ENCODE measurements at places on chromosomes 1 and 21.

- DNase-seq = no peak
- H3K27ac ChIP-seq = no peak overlapping the region
- no peaks in the 10 kb centered on the region for H3K27me3 ChIP-seq
- H3K36me3 ChIP-seq = no peaks in the 10 kb centered on the region
Observed at GRCh38 chr1:57474137-57474750, 50.4 kb upstream of the DAB1 start.

DNA sequence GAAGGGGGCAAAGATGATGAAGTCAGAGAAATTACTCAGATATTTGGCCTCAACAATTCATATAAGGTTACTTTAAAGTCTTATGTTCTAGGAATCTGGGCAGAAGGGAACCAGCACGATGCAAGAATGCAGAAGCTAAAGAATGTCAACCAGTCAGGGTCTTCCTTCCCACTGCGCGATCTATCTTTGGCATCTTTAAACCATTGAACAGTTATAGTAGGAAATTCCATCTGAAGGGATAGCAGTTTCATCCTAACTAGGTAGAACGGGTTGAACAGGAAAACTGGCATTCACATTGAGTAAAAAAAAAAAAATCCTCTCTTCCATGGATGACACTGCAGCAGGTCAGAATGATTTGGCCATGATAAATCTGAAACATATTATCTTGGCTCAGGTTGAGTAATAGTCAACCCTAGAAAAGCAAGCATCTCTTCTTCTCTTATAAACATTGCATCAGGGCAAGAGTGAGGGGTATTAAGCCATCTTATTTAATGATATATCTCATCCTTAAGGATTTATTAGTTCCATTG lies 6.3 kb downstream of the CRCT1 start:
- no peak for DNase-seq
- H3K4me3 ChIP-seq = no peak overlapping the region
- H3K27ac ChIP-seq = no peak overlapping the region
- no peaks in the 10 kb centered on the region for H3K4me1 ChIP-seq
- H3K36me3 ChIP-seq = no peaks in the 10 kb centered on the region

GRCh38 chr1:58971629-58972140 lies 187.8 kb upstream of the JUN start:
- no peak for DNase-seq
- H3K4me1 ChIP-seq = peaks cover 8% of the 10 kb centered on the region
- H3K36me3 ChIP-seq = no peaks in the 10 kb centered on the region
- no peak overlapping the region for H3K27ac ChIP-seq
- no peaks in the 10 kb centered on the region for H3K27me3 ChIP-seq

GRCh38 chr1:208841436-208841835 lies 597.3 kb upstream of the PLXNA2 start:
- no peak overlapping the region for H3K27ac ChIP-seq
- no peak overlapping the region for H3K4me3 ChIP-seq
- no peaks in the 10 kb centered on the region for H3K36me3 ChIP-seq
- DNase-seq = no peak
- H3K27me3 ChIP-seq = no peaks in the 10 kb centered on the region
- no peaks in the 10 kb centered on the region for H3K4me1 ChIP-seq

- H3K4me3 ChIP-seq = no peak overlapping the region
- peaks cover 15% of the 10 kb centered on the region for H3K4me1 ChIP-seq
- H3K27ac ChIP-seq = no peak overlapping the region
- H3K36me3 ChIP-seq = no peaks in the 10 kb centered on the region
- H3K27me3 ChIP-seq = no peaks in the 10 kb centered on the region
- no peak for DNase-seq
Observed at GRCh38 chr1:181097242-181097641, 8.7 kb downstream of the IER5 start.

DNA sequence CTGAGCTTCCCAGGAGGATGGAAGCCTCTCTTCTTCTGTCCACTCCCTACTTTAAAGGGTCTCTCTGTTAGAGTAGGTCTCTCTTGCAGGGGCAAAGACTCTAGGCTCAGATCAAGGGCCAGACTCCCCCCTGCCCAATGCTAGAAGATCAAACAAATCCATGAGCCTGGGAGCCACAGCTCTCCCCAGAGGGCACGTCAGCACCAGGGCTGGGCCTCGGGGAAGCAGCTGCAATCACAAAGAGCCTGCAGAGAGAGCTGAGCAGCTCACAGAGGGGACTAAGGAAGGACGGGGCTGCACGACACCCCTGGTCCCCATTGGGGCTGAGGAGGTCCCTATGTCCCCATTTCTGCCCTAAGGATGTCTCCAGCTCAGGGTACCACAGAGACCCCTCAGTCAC lies 3.9 kb downstream of the CNTN2 start:
- no peak overlapping the region for H3K4me3 ChIP-seq
- DNase-seq = no peak
- no peak overlapping the region for H3K27ac ChIP-seq
